Umbilical cord (tissue), 2 donors: ENCODE measurements at places on chromosomes 6 and 20. TPM values are rescaled to one million over a fixed set of nuclear protein-coding genes. Genes with fewer than 3 reads are reported as not detected.

DNA sequence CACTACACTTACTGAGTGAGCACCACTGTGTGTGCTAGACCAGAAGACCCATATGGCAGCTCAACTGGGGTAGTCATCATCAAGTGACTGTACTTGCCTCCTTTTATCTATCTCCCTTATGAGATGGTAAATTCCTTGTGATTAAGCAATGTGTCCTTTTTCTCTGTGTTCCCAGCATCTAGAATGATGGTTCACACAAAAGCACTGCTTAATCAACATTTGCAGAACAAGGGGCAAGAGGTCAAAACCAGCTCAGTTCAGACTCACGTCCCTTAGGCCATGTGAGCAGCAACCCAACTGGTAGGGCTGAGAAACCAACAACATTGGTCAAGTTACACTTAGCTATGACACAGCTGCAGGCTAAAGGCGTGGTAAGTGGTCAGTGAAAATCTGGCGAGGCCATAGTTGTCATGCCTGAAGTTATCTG lies 10.0 kb downstream of the TRAM2 start:
- no peak for DNase-seq

- DNase-seq, result no peak
Measured at GRCh38 chr6:94133106-94133505, 713.7 kb upstream of the EPHA7 start.

DNA sequence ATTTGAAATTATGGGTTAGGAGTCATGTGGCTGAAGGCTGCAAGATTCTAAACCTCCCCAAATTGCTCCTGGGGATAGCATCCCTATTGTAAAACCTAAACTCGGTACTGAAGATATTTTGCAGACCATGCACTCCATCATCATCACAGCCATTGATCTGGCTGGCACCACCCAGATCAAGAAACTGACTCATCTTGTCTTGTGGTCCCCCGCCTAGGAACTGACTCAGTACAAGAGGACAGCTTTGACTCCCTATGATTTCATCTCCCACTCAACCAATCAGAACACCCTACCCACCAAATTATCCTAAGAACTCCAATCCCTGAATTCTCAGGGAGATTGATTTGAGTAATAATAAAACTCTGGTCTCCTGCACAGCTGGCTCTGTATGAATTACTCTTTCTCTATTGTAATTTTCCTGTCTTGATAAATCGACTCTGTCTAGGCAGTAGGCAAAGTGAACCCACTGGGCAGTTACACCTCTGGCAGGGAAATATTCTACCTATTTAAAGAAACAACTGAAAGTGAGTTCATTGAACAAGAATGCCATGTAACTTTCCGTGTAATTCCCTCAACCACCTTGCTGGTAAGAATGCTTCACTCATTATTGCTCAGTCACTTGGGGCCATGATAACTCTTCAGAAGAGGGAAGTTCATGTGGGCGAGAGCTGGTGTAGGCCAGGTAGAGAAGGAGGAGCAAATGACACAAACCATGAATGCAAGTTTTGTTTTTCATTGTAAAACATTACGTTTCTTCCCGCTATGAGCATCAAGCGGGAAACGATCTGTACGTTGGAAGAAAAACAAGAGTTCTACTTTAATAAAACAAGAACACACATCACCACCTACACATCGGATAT lies 602.9 kb upstream of the ARID1B start:
- no peak for DNase-seq

- peak; percentile 10 for DNase-seq
Measured at GRCh38 chr6:142207265-142207877, 60.3 kb downstream of the VTA1 start.

DNA sequence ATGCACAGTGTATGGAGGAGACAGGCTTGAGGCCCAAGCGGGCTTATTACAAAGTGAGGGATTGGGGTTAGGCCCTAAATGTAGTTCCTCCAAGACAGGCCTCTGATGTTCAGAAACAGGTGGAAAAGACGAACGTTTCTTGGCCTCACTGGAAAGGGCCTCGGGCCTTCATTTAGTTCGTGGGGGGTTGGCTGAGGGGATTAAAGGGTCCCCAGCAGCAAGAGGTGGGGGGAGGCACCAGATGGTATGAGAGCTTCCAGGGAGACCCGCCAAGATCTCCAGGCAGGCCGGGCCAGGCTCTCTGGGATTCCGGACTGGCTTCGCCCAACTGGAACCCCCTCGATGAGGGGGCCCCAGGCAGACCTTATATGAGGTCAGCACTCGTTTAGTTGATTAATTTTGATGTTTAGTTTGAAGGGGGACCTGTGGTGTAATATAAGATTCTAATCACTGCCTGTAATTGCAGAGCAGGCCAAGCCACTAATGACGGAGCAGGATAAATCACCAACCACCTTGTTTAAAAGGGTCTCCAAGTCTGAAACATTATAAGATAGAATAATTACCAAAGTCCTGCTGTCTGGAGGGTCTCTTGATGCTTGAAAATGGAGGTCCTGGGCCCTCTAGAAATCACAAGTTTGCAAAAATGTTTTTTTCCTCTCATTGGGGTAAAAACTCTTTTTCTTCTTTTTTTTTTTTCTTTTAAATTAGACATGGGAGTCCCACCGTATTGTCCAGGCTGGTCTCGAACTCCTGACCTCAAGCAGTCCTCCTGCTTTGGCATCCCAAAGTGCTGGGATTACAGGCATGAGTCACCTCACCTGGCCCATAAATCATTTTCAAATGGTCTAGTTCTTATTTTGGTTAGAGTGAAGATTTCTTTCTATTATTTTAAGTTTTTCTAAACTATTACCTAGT lies 2.2 kb downstream of the HMGA1 start:
- DNase-seq, result no peak

GRCh38 chr6:151101161-151101815 lies 138.5 kb upstream of the AKAP12 start:
- peak; percentile 74 for DNase-seq

DNA sequence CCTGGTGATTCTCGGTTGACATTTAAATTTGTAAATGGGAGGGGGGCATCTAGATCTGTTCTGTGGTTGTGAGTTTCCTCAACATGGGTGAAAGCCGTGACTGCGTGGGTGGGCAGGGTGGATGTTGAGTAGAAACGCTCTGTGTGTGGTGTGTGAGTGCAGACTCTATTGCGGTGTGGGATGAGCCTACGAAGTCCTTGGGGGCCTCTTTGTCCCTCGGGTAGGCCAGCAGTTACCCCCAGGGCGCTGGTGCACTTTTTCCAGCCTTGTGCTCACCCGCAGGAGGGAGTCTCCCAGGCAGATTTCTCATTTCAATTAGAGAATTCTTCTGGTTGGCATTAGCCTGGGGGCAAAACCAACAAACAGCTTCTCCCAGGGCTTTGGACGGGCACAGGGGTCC lies 10.6 kb downstream of the TOX2 start:
- DNase-seq, result no peak

The NAA20 gene
- 52.5 TPM for total RNA-seq

- peak; percentile 25 for DNase-seq
Measured at GRCh38 chr6:17280552-17281090, 540 bp upstream of the RBM24 start.

DNA sequence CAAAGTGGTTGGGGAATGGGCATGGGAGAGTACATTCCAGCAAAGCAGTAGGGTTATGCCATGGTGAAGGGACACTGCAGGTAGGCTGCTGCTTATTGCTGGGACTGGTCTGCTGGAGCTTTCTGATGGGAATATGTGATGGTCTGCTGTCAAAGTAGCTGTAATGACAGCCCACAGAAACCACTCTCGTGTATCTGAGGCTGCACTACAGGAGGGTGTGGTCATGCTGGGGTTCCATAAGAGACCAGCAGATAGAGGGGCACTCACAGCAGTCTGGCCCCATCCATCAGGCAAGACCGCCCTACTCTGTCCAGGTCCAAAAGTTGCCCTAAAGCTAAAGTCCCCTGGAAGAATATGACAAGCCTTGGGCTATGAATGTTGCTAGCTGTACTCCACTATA lies 739.3 kb downstream of the COL12A1 start:
- no peak for DNase-seq

- no peak for DNase-seq
Measured at GRCh38 chr6:167097770-167098169, 25.1 kb upstream of the CCR6 start.

The CST4 gene
- not detected for total RNA-seq

GRCh38 chr6:135851442-135852271 lies at the start of gene PDE7B:
Gene PDE7B, plus strand, starts transcription at chr6:135851701.
- peak; percentile 93 for DNase-seq

The MTFR2 gene
- total RNA-seq, result 4.3 TPM

DNA sequence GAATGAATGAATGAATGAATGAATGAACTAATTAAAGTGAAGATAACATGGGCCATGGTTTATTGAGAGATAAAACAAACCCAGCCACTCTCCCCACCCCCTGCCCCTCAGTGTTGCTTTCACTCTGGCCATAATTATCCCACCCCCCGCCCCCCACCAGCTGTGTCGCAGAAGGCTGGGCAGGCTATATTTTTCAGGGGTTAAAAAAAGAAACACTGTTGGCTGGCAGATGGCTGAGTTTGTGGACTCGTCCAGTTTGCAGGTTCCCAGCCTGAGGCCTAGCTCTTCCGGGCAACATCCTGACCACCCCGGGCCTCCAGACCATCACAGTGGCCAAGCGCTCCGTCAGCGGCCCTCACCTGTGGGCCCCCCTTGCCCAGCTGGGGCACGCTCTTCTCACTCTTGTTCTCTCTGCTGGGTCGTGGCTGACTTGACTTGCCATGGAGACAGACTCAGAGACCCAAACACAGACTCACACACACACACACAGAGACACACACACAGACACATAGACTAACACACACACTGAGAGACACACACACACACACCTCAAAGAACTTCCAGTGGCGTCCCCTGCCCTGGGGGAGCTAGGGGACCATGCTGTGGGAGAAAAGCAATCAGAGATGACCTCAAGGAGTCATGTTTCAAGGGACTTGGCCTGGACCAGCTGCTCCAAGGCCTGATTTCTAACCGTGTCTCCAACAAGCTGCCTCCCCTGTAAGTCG lies 2.2 kb upstream of the GRM4 start:
- DNase-seq, result no peak

GRCh38 chr6:24927277-24927955 lies 8.3 kb downstream of the RIPOR2 start:
- DNase-seq, result no peak
